ENCODE measurements at places on chromosomes 3 and 15. TPM values are rescaled to one million over a fixed set of nuclear protein-coding genes. Genes with fewer than 3 reads are reported as not detected.

CNTN6 gene
- total RNA-seq: not detected

GPR149 gene
- total RNA-seq: not detected

KBTBD12 gene
- total RNA-seq: not detected

FOXB1 gene
- 0.50 TPM for total RNA-seq

CCDC39 gene
- total RNA-seq: not detected

GRCh38 chr3:195461594-195462307 lies 18.9 kb upstream of the ACAP2 start:
- DNase-seq: no peak

DNA sequence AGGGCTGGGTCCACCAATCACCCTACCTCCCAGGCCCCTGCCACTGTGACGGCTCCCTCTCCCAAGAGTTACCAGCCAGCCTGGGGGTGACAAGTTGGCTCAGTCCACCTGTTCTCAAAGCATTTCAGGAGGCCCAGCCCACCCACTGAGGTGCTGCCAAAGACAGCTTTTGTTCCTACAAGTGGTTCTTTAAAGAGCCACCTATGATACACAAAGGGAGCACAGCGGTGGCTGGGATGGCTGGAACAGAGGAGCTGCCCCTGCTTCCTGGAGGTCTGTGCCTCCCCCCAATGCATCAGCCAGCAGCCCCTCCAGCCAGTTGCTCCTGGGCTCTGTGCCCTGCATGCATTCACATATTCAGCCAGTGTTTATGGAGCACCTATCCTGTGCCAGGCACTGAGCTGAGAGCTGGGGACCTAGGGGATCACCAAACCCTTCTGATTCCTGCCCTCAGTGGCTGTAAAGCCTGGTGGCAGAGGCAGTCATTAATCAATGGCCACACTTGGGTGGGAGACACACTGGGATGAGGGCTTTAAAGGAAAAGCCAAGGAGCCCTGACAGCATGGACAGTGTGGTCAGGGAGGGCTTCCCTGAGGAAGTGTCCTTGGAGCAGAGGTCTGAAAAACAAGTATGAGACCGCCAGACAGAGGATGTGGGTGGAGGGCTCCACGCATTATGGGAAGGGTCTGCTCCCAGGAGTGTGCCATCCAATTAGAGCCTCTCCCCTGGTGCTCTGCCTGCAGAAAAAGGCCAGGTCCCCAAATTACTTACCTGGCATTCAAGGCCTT lies 107.1 kb upstream of the LINGO1 start:
- no peak for DNase-seq

GRCh38 chr3:16928386-16929132 lies 43.8 kb downstream of the PLCL2 start:
- DNase-seq: no peak

GRCh38 chr15:64635499-64636495 lies 139.6 kb downstream of the RBPMS2 start:
- no peak for DNase-seq

DNA sequence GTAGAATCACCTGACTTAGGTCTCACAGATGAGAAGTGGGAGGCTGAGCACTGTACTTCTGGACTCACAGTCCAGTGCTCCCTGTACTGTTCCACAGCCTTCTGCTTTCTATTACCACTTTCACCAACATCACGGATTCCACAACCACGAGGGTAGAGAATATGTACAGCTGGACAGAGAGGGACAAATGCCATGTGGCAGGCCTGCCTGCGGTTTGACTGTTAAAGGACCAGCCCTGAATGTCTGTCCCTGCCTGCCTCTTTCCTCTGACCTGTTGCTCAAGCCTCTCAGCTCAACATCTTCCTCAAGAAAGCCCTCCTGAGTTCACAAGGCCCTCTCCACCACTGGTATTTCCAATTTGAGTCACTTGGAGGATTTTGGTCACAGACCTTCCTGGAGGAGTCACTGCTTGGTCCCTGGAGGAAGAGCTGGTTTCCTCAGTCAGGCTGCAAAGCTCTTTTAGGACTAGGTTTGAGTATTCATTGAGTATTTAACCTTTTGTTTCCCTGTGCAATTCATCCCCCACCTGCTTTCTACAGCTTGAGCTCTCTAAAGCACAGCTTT lies 49.1 kb downstream of the RAB11A start:
- no peak for DNase-seq

DNA sequence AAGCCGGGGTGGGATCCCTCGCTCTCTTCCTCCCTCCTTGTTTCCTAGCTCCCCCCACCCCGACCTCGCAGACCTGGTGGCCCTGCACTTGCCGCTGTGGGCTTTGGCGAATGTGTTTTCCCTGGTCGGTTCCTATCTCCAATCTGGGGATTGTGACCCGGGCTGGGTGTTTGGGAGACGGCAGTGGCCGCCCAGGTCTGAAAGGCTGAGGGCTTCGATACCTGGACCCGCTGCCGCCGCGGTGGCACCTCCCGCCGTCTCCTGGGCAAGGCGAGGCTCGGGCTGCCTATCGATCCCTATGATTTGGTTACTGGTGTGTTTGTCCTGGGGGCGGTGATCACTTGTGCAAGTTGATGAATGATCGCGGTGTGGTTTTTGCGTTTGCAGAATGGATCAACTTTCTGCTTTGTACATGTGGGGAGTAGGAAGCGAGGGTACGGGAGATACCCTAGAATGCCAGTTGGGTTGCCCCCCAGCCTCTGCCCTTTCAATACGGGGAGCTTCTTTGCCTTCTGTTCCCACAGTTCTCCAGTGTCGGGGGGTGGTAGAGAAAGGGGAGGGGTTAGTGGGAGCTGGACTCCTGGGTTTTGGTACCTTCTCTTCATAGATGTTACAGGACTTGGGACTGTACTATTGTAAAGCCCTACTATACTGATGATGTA lies 3.0 kb downstream of the BBX start:
- peak; percentile 24 for DNase-seq

GRCh38 chr3:120742849-120743365 lies 363 bp downstream of the GTF2E1 start:
- DNase-seq: peak; percentile 49

GRCh38 chr3:116331380-116331779 lies 113.9 kb downstream of the LSAMP start:
- no peak for DNase-seq

DNA sequence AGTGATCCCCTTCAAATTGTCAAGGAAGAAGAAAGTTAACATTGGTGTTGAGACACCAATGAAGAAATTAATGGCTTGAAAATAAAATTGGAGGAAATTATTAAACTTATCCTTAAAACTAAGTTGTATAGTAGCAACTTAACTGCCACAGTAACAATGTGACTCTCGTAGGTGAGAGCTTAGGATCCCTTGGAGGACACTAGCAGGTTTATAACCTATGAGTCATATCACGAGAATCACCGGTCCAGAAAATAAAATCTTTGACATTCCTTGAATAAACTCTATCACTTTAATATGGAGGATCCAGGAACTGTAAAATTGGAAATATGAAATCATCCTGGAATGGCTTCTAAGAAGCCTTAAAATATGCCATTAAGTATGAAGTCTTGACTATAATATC lies 2.1 kb downstream of the GHSR start:
- no peak for DNase-seq

DNA sequence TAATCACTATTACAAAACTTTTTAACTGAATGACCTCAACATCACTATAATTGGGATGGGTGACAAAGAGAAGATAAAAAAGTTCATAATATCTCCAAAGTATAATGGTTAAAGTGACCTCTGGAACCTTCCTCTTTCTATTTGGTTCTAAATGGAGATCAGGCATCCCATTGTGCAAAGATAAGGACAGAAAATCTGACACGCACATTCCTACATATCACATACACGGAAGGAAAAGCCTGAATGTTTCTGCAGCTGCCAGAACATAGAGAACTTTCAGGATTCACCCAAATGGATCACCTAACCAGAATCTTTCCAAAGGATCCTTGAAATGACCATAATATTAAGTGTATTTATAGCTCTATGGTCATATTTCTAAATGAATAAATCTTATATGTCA lies 128.2 kb downstream of the TFDP2 start:
- DNase-seq: no peak

DNA sequence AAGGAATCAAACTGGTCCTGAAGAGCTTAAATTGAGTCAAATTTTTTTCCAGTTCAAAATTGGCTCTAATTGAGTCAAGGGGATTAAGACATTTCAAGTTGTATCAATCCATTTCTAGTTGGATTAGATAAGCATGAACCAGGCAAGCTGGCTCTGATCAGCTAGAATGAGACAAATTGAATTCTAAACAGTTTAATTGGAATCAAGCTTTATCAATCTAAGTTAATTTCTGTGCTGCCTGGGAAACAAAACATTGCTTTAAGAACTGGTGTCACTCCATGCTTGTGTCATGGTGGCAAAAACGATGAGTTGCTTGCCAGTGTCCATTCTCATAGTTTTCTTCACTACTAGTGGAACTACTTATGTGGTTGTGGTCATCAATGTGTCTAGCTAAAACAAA lies 116.8 kb downstream of the TGFBR2 start:
- no peak for DNase-seq

DNA sequence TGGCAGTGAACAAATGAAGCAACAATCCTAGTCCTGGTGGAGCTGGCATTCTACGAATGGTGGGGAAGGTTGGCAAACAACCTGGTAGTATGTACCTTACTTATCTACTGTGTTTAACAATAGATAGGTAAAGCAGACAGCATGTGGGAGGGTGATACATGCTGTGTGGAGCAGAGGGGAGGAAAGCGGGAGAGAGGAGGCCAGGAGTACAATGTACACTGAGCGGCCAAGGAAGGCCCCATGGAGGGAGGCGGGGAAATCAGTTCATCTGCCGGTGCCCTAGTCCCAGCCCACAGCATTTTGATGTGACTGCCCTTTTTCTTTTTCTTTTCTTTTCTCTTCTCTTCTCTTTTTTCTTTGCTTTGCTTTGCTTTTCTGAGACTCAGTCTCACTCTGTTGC lies 5.3 kb upstream of the RHCG start:
- DNase-seq: no peak

- no peak for DNase-seq
Measured at GRCh38 chr3:69511361-69511760, 125.5 kb upstream of the FRMD4B start.

DNA sequence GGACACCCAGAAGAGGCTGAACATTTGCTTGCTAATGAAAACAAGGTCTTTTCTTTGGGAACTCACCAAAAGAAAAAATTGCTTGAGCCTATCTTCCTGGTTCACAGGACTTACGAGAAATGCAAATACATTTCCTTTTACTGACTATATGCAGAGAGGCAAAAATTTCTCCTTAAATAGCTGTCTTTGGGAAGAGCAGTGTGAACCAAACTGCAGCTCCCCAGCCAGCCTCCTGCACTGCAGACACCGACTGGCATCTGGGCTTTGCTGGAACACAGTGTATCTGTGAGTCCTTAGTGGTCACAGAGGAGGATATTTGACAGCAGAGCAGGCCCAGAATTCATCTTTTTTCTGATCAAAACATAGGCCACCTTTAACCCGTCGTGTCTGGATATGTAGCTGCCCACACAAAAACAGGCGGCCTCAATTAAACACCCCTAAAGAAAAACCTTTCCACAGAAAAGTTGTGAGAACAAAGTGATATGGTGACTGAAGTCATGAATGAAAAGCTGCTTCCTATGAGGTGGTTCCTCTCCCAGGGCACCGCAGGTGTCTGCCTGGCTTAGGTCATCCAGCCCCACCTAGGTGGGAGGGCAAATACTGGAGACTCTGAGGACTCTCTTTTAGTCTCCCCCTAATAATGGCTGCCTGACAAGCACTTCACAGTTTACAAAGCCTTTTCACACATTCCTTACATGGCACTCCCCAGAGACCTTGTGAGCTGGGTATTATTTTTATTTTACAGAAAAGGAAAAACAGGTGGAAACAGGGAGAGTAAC lies 46.1 kb upstream of the TMEM158 start:
- DNase-seq: no peak
